ENCODE measurements at places on chromosomes 1 and 21. TPM values are rescaled to one million over a fixed set of nuclear protein-coding genes. Genes with fewer than 3 reads are reported as not detected.

DNA sequence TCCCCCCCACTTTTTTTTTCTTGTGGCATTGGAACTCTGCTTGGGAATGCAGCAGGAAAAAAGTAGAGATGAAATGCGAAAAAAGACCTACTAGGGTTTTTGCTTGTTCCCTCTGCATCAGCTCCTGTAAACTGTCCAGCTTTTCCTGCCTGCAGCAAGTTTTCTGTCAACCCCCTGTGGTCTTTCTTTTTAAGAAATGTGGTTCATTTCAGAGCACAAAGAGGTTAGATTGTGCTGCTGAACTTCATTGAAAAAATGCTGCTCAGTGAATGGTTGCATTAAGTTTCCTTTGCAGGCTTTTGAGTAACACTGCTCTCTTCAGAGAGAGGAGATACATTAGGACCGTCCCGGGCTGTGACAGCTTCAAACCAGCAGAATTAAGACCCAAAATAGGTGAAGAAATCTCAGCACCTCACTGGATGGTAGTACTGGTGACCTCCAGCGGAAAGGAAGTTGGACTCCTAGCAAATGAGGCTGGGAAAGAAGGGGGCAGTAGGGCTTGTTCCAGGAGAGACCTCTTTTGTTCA, 80.7 kb downstream of the NDUFS5 start:
- H3K27me3 ChIP-seq = no peaks in the 10 kb centered on the region
- no peak for ATAC-seq
- H3K36me3 ChIP-seq = no peaks in the 10 kb centered on the region
- peak overlapping the region; percentile 73 for H3K27ac ChIP-seq

DNA sequence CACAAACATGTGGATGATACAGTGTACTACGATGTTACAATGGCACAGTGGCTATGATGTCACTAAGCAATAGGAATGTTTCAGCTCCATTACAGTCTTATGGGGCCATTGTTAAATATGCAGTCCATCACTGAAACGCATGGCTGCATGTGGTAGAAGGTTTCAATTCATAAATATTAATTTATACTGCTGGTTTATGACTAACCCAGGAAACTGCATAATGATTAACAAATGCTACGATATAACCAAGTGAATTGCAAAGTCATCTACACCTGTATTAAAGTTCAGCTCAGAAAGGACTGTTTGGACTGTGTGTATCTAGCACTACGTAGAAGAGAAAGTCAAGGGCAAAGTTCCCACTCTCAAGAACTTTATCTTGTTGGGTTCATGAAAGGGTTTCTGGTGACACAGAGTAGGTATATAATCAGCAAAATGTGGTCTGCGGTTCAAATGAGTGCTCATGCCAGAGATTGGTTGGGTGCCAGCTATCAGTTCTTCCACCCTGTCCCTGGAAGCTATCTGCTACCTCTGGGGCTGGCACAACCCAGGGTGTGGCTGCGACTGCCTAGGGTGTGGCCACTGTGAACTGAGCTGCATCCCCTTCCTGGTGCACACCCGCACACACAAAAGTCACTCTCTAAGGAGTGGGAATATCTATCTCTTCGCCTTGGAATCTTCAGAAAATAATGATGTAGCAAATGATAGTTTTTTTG, 14.8 kb downstream of the MGST3 start:
- no peak for ATAC-seq
- no peaks in the 10 kb centered on the region for H3K4me1 ChIP-seq
- no peaks in the 10 kb centered on the region for H3K27me3 ChIP-seq
- no peak overlapping the region for H3K4me3 ChIP-seq
- H3K36me3 ChIP-seq = peaks cover 14% of the 10 kb centered on the region

GRCh38 chr1:93839753-93840152, 39.3 kb downstream of the DNTTIP2 start:
- no peak for ATAC-seq
- H3K4me3 ChIP-seq = no peak overlapping the region
- H3K4me1 ChIP-seq = no peaks in the 10 kb centered on the region
- H3K27ac ChIP-seq = no peak overlapping the region
- no peaks in the 10 kb centered on the region for H3K27me3 ChIP-seq
- H3K36me3 ChIP-seq = peaks cover 14% of the 10 kb centered on the region

DNA sequence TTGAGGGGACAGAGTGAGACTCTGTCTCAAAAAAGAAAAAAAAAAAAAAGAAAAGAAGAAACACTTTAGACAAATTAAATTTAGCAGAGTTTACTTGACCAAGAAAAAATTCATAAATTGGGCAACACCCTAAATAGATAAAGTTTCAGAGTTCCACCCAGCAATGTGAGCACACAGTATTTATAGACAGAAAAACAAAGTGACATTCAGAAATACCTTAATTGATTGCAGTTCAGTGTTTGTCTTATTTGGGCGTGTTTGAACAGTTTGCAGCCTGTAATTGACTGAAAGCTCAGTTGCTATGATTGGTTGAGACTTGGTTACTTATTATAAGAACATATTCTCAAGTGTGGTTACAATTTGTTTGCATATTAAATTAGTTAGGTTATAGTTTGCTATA, 603.5 kb upstream of the NEGR1 start:
- no peaks in the 10 kb centered on the region for H3K27me3 ChIP-seq
- no peak for ATAC-seq
- H3K4me3 ChIP-seq = no peak overlapping the region
- no peaks in the 10 kb centered on the region for H3K36me3 ChIP-seq
- H3K27ac ChIP-seq = no peak overlapping the region
- no peaks in the 10 kb centered on the region for H3K4me1 ChIP-seq

GRCh38 chr1:62285984-62286785, 33.0 kb downstream of the KANK4 start:
- no peak for ATAC-seq
- no peak overlapping the region for H3K27ac ChIP-seq
- H3K4me1 ChIP-seq = peaks cover 4% of the 10 kb centered on the region
- no peaks in the 10 kb centered on the region for H3K36me3 ChIP-seq

DNA sequence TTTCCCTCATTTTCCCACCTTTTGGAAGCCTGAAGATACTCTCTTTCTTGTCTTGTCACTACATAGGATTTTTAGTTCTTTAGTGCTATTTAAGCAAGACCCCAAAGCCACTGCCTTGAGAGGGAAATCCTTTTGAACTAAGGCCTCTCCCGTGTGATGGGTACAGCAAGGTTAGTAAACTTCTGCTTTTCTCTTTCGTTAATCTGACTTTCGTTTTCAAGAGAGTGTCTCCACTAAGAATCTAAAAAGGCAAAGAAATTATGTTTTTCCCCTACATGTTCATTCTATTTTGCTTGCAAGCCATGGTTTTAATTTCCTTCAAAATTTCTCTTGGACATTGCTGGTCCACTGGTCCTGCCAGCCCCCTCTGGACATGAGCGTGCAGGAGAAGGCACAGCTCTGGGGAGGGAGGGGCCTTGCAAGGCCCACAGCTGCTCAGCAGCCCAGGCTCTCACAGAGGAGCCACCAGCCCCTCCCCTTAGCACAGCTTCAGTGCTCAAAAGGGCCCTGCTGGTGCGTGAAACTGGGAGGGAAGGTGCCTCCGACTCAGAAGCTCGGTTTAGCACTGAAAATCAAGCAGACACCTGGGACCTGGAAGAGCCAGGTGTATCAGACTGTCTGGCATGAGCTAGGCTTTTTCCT, 210.9 kb upstream of the GALNT2 start:
- no peak overlapping the region for H3K4me3 ChIP-seq
- H3K27ac ChIP-seq = no peak overlapping the region
- ATAC-seq = no peak
- no peaks in the 10 kb centered on the region for H3K27me3 ChIP-seq
- no peaks in the 10 kb centered on the region for H3K4me1 ChIP-seq

DNA sequence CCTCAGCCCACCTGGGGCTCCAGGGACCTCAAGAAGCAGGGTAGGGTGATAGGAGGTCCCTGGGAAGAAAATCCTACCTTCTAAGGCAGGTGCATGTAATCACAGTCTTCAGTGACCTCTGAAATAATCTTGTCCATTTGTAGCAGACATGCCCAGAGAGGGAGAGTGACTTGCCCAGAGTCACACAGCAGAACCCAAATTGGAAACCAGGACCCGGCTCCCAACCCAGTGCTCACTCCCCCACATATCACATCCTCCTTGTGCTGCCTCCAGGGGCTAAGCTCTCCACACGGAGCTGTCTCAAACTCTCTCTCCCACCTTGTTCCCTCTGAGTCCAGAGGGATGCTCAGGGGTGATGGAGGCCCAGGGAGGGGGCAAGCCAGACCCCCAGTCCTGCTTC, 72.5 kb downstream of the RAP1GAP start:
- H3K27me3 ChIP-seq = peaks cover 79% of the 10 kb centered on the region
- H3K4me3 ChIP-seq = no peak overlapping the region
- no peaks in the 10 kb centered on the region for H3K36me3 ChIP-seq

DNA sequence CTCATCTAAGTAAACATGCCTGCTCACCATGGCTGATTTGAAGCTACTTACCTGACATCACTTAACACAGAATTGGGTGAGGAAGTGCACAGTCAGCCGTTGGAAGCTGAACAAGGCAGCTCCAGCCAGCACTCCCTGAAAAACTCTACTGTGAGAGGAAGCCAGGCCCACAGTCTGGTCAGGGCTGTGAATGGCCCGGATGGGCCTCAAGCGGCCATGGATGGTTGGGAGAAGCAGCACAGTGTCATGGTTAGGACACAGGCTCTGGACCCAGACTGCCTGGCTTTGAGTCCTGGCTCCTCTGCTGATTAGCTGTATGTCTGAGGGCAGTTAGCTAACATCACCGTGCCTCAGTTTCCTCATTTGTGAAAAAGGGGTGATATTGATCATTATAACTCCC, 267.8 kb downstream of the GRIK3 start:
- no peak overlapping the region for H3K27ac ChIP-seq
- H3K4me1 ChIP-seq = no peaks in the 10 kb centered on the region
- H3K27me3 ChIP-seq = peaks cover 42% of the 10 kb centered on the region
- H3K4me3 ChIP-seq = no peak overlapping the region

- H3K36me3 ChIP-seq = no peaks in the 10 kb centered on the region
- no peaks in the 10 kb centered on the region for H3K27me3 ChIP-seq
- no peak for ATAC-seq
- H3K4me1 ChIP-seq = no peaks in the 10 kb centered on the region
These were observed 1178.6 kb downstream of the MRPL39 start for GRCh38 chr21:24428591-24429199.

- H3K4me3 ChIP-seq = no peak overlapping the region
- no peaks in the 10 kb centered on the region for H3K36me3 ChIP-seq
- H3K27ac ChIP-seq = peak overlapping the region; percentile 77
- H3K4me1 ChIP-seq = peaks cover 14% of the 10 kb centered on the region
- no peaks in the 10 kb centered on the region for H3K27me3 ChIP-seq
These were observed 53.3 kb upstream of the COL18A1 start for GRCh38 chr21:45351526-45352275.

GRCh38 chr1:223729906-223730305, 17.6 kb downstream of the CAPN2 start:
- no peak overlapping the region for H3K27ac ChIP-seq

GRCh38 chr1:185674201-185674600, 60.0 kb upstream of the HMCN1 start:
- no peaks in the 10 kb centered on the region for H3K27me3 ChIP-seq
- no peaks in the 10 kb centered on the region for H3K36me3 ChIP-seq
- H3K27ac ChIP-seq = no peak overlapping the region

DNA sequence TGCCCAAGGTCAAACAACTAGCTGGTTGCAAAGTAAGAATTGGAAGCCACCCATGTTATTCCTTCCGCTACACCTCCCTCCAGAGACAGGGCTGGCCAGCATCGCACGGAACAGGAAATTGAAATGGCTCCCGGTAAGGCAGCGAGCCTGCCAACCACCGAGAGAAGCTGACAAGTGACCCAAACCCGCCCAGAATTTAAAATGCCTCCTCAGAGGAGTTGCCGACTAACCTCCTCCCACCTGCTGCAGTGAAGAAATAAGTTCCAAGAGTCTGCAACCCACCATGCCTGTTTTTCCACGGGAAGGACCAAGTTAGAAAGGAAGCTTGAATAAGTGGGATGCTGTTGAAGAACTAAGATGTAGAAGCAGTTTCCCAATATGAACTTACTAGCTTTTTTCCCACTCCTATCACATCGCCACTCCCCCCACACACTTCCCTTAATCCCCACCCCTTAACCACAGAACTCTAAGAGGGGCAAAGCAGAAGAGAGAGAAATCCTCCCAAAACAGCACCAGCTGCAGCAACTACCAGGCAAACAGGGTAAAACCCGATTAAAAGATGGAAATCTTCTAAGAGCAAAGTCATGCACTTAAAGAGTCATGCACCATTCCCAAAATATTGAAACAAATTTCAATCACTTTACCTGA, 78.6 kb downstream of the TIAM1 start:
- peak; percentile 36 for ATAC-seq
- no peak overlapping the region for H3K4me3 ChIP-seq
- peaks cover 22% of the 10 kb centered on the region for H3K27me3 ChIP-seq
- H3K27ac ChIP-seq = no peak overlapping the region
- no peaks in the 10 kb centered on the region for H3K36me3 ChIP-seq

GRCh38 chr21:31283025-31283424, 61.0 kb downstream of the TIAM1 start:
- no peak overlapping the region for H3K4me3 ChIP-seq
- no peak overlapping the region for H3K27ac ChIP-seq
- H3K4me1 ChIP-seq = no peaks in the 10 kb centered on the region
- ATAC-seq = no peak

DNA sequence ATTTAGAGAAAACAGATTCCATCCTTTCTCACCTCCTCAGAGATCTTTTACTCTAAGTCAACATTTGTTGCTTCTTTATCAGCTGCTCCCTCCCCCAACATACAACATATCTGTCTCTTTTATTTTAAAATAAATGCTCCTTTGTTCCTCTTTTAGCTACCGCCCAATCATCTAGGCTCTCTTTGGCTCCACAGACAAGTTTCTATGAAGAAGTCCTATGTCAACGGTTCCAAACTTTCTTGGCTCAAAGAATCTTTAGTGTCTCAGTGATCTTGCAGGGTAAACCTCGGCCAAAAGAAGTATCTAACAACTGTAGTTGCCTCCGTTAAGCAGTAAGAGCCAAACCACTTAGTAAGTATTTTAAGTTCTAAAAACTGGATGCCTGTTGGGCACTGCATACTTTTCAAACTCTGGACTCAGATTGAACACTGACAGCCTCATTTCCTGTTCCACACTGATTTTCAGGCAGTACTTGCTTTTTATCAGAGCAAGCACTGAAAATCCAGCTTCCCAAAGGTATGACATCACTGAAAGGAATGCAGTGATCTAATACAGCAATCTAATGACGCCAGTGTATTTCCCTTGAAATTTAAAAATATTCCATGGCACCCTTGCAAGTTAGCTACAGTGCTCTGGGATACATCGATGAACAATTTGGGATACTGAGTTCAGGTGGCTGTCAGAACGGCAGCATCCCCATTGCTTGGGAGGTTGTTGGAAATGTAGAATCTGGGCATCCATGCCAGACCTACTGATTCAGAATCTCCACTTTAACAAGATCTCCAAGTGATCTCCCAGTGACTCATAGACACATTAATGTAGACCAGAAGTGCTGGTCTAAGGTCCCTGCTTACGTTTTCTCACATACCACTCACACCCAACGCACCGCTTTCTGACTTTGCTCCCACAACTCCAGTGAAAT, 26.8 kb downstream of the EGLN1 start:
- H3K4me3 ChIP-seq = no peak overlapping the region
- peaks cover 12% of the 10 kb centered on the region for H3K4me1 ChIP-seq
- H3K27ac ChIP-seq = peak overlapping the region; percentile 29
- H3K36me3 ChIP-seq = no peaks in the 10 kb centered on the region

The BACE2 gene
- total RNA-seq = 58.2 TPM

The MSH4 gene
- 0.93 TPM for total RNA-seq

The OR14A16 gene
- not detected for total RNA-seq

The IL19 gene
- total RNA-seq = not detected

The KRTAP7-1 gene
- total RNA-seq = not detected

The CYP4Z1 gene
- 1.2 TPM for total RNA-seq

The RNU1-1 gene
- not detected for total RNA-seq

The WNT3A gene
- not detected for total RNA-seq

The SLC6A9 gene
- total RNA-seq = 5.5 TPM

The SPRR3 gene
- 291 TPM for total RNA-seq

The CD5L gene
- not detected for total RNA-seq

The XKR8 gene
- total RNA-seq = 4.3 TPM
